ENCODE measurements at places on chromosomes 12 and 14.

DNA sequence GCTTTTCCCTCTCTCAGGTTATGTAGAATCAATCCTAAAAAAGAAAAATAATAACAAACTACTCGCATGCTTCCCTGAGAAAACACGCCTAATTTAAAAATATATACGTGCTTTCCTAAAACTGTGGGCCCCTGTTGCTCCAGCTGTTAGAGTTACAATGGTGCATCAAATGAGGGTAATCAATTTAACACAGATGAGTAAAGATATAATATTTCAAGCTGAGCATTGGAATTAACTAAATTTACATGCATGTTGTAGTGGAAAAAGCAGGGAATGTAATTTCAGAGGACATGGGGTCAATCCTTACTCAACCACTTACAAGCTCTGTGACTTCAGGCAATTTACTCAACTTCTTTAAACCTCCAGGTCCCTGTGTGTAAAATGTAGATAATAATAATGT is 22.4 kb upstream of the LGR5 start:
- no peak for DNase-seq

GRCh38 chr12:58463051-58463450 is 457.3 kb downstream of the LRIG3 start:
- DNase-seq, result no peak

DNA sequence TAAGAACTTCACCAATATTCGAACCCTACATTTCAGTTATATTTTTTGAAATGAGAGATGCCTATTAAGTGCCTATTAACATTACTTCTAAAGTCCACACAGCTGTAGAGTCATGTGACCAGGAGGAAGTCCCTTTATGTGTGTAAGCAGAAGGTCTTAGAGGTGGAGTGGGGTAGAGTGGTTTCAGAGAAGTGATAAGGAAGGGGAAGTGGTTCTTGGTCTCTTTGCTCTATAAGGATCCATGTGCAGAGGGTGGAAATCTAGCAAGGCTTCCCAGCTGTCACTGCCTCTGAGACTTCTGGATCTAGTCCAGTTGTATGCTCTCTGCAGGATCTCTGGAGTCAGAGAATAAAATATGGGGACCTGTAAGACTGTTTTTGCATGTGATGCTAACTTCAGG is 673.9 kb downstream of the FLRT2 start:
- DNase-seq, result no peak

GRCh38 chr14:78104160-78104559 is 66.0 kb upstream of the NRXN3 start:
- no peak for DNase-seq

- peak; percentile 19 for DNase-seq
These were observed 332.3 kb downstream of the EGLN3 start for GRCh38 chr14:33618361-33619105.

DNA sequence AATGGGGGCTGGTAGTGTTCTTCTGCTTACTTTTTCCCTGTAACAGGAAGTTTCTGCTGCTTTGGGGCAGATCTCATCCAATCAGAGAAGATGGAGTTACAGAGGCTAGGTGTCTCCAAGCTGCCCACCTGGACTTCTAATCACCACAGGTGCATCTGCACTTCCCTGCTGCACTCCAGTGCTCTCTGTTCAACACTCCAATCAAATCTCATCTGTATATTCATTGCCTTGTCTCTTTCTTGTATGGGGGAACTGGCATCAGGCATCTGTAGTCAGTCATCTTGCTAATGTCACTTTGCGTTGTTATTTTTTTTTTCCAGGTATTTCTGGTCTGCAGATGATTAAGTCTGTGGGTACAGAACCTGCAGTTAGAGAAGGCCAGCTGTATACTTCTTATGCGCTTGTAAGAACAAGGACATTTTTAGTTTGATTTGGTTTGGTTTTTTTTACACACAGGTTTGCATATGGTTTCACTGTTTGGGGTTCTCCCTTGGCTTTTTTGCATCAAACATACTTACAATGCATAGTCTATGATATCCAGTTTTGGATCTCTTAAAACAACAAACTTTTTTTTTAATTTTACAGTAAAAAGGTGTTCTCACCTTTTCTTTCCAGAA is 116.0 kb downstream of the METTL25 start:
- no peak for DNase-seq

GRCh38 chr12:112018571-112019237 is 5.5 kb downstream of the ERP29 start:
- DNase-seq, result peak; percentile 85

DNA sequence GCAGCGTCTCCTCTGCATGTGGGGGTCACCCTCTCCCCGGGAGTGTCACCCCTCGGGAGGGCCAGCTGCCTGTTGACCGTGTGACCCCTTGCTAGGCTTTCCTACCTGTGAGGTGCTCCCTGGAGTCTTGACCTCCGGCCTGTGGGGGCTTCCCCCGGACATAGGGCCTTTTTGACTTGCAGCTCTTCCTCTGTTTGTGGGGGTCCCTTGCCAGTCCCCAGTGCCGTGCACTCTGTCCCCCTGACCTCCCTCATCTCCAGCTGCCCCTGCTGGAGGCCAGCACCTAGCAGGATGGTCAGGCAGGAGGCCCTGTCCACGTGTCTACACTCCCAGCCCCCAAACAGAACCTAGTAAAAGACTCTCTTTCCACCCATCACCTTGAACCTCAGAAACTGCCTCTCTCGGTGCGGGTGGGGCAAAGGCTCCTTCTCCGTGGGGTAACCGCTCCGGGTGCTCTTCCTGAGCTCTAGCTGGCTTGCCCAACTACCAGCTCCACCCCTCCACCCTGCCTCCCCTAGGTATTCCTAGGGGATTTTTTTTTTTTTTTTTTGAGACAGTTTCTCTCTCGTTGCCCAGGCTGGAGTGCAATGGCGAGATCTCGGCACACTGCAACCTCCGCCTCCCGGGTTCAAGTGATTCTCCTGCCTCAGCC is 810 bp downstream of the AACS start:
- no peak for DNase-seq

DNA sequence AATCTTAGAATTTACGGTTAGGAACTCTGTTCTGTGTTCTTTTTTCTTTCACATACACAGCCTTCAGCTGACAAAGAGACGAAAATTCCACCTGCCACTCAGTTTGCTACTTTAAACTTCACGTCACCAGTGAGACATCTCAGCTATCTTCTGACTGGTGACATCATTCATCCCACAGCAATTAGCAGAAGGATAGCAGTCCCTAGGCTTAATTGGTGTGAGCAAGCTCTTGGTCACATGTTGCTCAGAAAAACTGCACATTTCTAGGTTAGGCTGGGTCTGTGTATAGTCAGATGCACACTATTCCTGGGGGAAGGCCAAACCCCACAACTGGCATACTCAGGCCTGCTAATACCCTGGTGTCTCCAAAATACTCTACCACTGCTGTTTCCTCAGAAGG is 23.9 kb downstream of the SLC7A7 start:
- DNase-seq, result peak; percentile 31

DNA sequence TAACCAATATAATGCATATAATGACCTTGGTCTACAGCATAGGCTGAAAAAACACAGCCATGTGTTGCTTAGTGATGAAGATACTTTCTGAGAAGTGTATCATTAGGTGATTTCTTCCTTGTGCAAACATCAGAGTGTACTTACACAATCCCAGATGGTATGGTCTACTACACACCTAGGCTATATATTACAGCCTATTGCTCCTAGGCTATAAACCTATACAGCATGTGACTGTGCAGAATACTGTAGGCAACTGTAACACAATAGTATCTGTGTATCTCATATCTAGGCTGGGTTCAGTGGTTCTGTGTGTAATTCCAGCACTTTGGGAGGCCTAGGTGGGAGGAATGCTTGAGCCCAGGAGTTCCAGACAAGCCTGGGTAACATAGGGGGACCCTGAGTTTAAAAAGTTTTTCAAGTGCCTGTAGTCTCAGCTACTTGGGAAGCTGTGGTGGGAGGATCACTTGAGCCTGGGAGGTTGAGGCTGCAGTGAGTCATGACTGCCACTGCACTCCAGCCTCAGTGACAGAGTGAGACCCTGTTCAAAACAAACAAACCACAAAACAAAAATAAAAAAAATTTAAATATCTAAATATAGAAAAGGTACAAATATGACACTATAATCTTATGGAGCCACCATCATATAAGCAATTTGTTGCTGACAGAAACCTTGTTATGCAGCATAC is 66.6 kb downstream of the GRIP1 start:
- no peak for DNase-seq

DNA sequence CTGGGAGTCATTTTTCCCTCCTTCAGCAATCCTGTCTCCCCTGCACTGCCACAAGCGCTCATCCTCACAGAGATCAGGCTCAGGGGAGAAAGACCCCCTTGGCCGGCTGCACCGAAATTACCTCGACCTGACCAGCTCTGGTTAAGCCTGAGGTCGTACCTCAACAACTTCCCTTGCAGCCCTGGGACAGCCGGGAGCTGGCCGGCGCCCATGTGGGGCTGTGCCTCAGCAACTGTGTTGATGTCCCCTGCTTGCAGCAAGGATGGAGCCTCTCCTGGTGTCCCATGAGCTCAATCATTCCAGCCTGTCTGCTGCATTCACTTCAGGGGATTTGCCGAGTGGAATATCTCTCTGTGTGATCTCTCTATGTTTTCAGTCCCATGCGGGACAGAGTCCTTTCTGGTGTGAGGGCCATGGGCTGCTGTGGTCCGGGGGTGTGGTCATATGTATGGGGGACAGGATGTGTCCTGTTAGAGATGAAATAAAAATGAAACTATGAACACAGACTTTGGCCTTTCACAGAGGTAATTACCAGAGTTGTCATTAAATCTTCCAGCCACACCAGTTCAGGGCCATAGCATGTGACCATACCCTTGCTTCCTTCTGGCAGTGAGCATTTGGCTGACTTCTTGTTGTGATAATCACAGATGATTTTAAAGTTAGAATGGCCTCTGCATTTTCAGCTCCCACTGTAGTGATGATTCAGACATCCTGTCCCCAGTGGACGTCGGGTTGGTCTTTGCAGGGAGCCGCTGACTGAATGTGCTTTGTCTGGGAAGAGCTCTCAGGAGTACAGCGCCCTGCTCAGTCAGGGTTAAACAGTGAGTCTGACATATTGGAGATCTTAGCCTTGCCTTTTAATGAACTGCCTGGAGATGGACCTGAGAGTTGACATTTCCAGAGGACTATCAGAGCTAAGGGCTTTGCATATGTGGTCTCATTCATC is 405.9 kb downstream of the AACS start:
- no peak for DNase-seq

DNA sequence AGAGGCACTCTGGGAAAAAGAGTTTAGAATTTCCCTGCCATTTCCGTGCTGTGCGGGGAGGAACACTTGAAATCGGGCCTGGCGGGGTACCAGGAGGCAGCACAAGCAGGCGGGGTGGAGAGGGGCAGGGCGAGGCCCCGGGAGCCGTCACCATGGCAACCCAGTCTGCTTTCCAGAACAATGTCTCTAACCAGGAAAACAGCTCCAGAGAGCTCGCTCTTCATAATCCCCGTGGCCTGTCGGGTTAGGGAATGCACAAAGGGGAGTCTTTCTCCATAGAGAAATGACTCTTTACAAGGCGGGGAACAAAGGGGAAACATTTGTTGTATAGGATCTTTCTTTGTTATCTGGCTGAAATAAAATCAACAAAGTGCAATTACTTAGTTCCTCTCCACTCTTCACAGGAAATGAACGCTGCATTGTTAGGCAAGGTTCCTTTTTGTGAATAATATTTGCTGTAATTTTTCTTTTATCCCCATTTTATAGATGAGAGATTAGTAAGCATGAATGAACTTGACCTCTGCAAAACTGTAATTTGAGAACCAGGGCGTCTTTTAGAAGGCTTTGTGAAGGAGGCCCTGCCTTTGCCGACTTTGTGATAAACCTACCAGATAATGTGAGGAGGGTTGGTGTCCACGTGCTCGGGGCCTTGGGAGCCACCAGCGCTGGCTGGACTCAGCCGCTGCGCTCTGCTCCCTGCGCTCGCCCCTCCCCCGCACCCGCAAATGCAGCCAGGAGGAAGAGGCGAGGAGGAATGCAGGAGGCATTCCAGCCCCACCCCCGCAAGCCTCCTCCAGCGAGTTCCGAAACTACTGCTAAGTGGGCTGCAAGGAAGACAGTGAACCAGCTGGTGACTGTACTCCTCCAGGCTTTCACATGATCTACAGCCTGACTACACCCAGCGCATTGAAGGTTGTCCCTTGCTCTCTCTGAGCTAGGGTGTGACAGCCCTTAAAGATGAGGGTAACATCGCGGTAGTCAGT is 105.2 kb upstream of the ATF7IP start:
- peak; percentile 94 for DNase-seq

DNA sequence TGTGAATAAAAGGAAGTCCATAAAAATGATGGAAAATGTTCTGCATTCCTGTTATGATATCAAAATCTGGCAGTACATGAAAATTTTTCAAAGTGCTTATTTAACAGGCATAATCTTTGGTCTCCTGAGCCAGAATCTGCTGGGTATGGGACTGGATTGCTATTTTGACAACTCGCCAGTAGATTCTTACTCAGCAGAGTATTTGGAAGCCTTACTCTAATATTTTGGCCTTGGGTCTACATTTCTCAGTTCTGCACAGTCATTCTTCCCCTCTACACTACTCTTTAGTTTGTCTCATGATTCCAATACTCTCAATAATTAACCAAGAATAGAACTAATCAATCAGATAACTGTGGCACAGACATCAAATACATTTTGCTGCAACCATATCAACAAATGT is 1.1 kb upstream of the SLCO1B1 start:
- DNase-seq, result no peak

DNA sequence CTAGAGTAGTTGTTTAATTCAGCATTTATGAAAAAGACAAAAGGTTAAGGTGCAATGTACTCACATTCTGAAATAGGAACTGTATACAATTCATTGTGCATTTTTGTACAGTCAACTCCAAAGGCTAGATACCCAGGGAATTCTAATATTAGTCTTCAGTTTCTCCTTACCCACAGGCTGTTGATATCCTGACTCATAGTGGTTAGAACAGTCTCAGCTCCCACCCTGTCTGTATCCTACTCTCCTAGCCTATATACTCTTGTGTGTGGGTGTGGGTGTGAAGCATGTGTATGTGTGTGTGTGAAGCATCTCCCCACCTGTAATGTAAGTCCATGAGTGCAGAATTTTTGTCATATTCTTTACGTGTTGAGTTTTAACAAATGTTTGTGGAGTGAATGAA is 229.5 kb downstream of the NAV3 start:
- peak; percentile 55 for DNase-seq

DNA sequence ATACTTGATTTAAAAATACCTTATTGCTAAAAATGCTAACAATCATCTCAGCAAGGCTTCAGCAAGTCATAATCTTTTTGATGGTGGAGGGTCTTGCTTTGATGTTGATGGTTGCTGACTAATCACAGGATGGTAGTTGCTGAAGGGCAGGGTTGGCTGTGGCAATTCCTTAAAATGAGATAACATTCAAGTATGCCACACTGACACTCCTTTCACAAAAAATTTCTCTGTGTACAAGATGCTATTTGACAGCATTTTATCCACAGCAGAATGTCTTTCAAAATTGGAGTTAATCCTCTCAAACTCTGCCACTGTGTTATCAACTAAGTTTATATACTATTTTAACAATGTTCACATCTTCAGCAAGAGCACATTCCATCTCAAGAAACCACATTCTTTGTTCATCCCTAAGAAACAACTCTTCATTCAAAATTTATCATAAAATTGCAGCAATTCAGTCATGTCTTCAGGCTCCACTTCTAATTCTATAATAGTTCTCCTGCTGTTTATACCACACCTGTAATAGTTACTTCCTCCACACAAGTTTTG is 16.1 kb downstream of the SCAF11 start:
- DNase-seq, result no peak

Measured in fibroblast of pulmonary artery (primary cell).